ENCODE measurements at places on chromosomes 13 and 19.

DNA sequence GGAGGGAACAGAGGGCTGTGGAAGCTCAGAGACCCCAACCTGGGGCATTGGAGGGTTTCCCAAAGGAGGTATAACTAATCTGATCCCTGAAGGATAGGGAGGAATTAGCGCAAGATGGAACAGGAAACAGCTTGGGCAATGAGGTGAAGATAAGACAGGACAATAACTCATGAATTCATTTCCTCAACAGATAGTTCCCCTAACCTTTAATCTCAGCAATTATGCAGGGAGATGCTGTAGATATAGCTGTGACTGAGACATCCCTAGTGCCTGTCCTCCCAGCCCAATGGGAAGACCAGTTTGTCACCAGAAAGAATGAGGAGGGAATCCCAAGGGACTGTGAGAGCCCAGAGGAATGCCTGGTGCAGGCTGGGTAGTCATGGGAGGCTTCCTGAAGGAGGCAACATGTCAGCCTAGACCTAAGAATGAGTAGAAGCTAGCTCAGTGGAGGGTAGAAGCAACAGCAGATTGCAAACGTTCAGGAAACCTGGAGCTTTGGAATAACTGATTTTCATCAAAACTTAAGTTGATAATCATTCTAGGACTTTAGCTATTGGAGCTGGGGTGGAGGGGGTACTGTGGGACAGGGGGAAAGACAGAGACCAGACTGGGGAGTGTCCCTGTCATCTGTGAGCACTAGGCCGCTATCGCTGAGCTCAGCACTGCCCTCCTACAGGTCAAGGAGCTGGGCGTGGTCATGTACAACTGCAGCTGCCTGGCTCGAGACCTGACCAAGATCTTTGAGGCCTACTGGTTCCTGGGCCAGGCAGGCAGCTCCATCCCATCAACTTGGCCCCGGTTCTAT, 18.8 kb downstream of the HIPK4 start:
- DNase-seq = no peak

GRCh38 chr13:24050292-24050711, 110.2 kb upstream of the SPATA13 start:
- no peak for DNase-seq

DNA sequence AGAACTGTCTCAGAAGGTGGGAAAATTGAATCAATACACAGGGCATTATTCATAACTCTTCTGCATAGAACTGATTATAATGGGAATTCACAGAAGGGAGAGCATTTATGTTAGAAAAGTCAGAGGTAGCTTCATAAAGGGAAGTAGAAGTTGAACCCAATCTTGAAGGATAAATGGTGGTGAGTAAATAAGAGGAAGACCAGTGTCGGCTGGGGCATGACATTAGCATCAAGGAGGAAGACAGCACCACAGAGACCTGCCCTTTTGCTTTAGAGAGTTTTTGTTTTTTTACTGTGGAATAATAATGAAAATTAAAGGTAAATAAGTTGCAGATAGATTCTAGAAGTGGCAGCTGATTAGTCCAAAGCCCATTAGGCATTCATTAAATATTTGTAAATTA, 21.9 kb downstream of the CDC16 start:
- DNase-seq = no peak

- no peak for DNase-seq
Observed at GRCh38 chr13:99055281-99055680, 77.4 kb upstream of the DOCK9 start.
